ENCODE measurements at places on chromosomes 6 and 20.

DNA sequence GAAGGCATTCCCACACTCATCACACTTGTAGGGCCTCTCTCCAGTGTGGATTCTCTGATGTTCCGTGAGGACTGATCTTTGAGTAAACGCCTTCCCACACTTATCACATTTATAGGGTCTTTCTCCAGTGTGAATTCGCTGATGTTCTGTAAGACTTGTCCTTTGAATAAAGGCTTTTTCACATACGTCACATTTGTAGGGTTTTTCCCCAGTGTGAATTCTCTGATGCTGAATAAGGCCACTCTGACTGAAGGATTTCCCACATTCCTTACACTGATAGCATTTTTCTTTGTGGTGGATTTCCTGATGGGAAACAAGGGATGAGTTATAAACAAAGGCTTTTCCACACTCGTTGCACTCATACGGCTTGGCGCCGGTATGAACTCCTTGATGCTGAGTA lies 8.9 kb downstream of the ZSCAN12 start:
- no peak for DNase-seq

DNA sequence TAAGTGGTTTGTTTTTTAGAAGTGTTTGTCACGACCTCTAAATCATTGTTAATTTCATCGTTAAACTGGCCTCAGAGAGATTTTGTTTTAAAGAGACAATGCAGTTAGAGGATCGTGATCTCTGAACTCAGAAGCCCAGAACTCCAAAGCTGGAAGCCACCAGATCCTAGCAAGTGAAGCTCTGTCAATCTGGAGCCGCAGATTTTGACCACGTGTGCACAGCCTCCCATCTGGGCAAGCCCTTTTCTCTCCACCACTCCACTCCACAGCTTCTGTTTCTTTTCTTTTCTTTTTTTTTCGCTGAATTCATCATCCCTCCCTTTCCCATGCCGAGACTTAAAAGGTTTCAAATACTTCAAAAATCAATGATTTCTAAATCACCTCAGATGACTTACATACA lies 142.2 kb upstream of the ESR1 start:
- DNase-seq: no peak

- no peak for DNase-seq
These were observed 78.2 kb downstream of the THBS2 start for GRCh38 chr6:169175360-169175887.

DNA sequence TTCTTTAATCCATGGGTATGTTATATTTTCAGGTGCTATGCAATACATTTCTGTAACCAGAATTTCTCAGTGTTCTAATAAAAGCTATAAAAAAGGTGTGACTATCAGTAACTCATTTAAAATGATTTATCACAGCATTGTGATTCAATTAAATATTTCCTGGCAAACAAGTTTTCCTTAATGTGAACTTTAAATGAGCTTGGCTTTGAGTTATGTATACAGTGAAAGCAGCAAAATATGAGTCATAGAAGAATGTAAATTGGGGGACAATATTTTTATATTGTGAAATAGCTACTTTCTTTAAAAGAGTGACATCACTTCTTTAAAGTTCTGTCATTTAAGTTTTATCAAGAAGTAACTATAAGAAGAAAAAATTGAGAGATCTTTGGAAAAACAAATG lies 484.9 kb upstream of the MAN1A1 start:
- DNase-seq: no peak

GRCh38 chr6:156319707-156320106 lies 457.5 kb upstream of the ARID1B start:
- no peak for DNase-seq
